ENCODE measurements at places on chromosomes 3 and 15. TPM values are rescaled to one million over a fixed set of nuclear protein-coding genes. Genes with fewer than 3 reads are reported as not detected.

Gene REC114
- total RNA-seq = not detected

Gene MGA
- total RNA-seq = 39.2 TPM

Gene FAM81A
- 1.3 TPM for total RNA-seq

DNA sequence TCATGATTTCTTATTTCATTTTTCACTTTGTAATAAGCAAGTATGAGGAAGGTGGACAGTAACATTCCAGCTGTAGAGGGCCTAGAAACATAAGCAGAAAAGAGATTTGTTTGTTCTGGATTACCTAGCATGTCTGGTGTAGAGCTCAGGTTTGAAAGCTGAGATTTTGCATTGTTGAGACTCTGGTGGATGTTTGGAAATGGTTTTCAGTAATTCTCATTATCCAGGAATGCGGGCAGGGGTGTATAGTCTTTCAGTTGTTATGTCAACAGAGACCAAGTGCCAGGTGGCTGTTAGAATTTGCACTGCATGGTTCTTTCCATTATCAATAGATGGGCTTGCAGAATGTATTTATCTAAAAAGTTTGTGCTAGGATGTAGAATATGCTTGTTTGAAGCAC, 10.9 kb downstream of the GPD1L start:
- DNase-seq = no peak

- DNase-seq = no peak
Observed at GRCh38 chr3:174907628-174908407, 48.7 kb downstream of the NAALADL2 start.

DNA sequence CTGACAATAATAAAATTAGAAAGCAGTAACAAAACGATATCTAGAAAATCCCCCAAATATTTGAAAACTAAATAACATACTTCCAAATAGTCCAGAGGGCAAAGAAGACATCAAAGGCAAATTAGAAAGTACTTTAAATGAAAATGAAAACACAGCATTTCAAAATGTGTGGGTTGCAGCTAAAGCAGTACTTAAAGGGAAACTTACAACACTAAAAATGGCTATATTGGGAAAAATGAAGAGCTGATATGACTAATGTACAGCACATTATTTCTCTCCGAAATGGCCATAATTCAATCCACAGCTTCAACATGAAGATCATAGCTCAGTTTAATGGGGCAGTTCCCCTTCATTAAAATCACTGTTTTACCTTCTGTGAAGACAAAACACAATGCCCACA, 71.9 kb downstream of the FBXL22 start:
- no peak for DNase-seq

- DNase-seq = no peak
Observed at GRCh38 chr3:123637131-123637530, 52.3 kb upstream of the HACD2 start.

- DNase-seq = no peak
Observed at GRCh38 chr3:24311881-24312280, 182.8 kb downstream of the THRB start.

DNA sequence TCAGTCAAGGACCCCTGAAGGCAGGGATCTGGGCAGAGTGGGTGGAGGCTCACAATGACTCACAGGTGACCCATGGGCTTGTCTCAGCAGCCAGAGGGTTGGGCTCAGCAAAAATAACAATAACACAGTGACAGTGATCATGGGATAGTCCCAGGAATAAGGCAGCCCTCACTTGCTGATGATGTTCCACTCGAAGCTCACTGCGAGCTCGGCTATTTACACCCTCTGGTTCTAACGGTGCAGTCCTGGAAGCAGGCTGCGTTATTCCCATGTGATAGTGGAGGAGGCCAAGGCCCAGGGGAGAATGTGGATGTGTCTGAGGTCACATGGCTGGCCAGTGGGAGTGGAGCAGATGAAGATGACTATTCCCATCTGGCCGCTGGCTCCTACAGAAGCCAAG, 16.2 kb downstream of the CCDC33 start:
- DNase-seq = no peak
